Activated CD8-positive, alpha-beta memory T cell treated with anti-CD3 and anti-CD28 coated beads, Interleukin-2, amount 10 ng/mL, durations not matched to agents 7 days and 5 days (primary cell): ENCODE measurements at places on chromosomes 1 and 21.

DNA sequence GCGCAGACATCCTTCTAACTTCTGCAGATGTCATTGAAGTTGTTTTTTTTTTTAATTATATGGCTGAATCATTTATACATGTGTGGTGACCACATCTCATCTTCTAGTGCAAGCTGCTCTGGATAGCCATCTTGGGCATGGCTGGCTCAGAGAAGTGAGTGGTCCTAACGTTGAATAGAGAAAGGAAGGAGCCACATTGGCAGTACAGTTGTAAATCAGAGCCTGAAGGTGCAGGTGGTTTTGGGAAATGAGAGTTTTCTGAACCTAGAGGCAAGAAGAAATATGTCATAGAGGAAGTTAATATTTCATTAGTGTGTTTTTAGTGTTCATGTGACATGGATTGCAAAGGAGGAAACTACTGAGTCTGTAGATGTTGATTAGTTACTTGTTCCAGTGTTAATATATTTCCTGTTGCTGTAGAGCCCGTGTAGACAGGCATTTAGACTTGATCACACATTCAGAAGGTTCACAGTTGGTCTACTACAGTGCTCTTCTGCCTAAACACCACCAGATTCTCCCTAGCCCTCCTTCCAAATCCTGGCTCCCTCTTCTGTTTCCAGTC lies 163.7 kb downstream of the ROR1 start:
- DNase-seq, result no peak

- no peak for DNase-seq
These were observed 13.4 kb downstream of the MIXL1 start for GRCh38 chr1:226236826-226237225.

DNA sequence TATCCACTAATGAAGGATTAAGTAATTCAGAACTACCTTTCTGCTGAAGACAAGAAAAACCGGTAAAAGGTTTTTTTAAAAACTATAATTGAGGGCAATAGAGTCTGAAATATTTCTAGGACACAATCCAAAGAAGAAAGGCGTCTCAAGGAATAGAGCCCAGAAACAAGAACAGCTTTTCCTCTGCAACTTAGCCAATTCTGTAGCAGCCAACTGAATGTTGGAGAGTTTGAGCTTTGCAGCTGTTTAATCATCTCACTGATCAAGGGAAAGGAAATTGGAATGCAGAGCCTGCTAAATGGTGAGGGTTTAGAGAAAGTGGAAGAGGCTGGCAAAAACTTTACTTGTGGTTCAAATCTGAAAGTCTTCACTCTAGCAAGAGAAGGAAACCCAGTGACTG lies 818.9 kb downstream of the KCNT2 start:
- no peak for DNase-seq

GRCh38 chr1:30751830-30752650 lies 5.5 kb downstream of the LAPTM5 start:
- DNase-seq, result no peak

- DNase-seq, result no peak
These were observed 651.3 kb downstream of the PTPRC start for GRCh38 chr1:199290186-199290585.

DNA sequence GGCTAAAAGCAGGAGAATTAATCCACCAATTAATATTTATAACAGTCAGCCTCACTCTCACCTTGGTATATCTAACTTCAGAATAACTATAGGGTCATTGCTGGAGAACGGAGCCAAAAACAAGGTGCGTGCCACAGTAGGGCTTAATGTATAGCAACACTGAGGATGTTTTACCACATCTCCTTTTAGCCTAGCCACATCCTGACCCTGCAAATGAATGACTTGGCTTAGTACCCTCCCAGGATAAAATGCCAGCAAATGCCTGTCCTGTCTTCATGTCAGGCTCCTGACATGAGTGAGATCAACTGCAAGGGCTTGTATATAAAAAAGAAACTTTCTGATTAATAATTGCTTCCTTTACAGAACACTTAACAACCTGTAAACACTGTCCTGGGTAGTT lies 2.7 kb upstream of the CDC42BPA start:
- peak; percentile 57 for DNase-seq

- DNase-seq, result no peak
These were observed 78.3 kb upstream of the NFASC start for GRCh38 chr1:204792354-204792692.

GRCh38 chr1:247434005-247434404 lies 18.0 kb downstream of the NLRP3 start:
- DNase-seq, result no peak

GRCh38 chr1:232629250-232630046 lies 485 bp downstream of the SIPA1L2 start:
- DNase-seq, result no peak

- no peak for DNase-seq
These were observed 57.3 kb upstream of the CCDC190 start for GRCh38 chr1:162918151-162918754.

DNA sequence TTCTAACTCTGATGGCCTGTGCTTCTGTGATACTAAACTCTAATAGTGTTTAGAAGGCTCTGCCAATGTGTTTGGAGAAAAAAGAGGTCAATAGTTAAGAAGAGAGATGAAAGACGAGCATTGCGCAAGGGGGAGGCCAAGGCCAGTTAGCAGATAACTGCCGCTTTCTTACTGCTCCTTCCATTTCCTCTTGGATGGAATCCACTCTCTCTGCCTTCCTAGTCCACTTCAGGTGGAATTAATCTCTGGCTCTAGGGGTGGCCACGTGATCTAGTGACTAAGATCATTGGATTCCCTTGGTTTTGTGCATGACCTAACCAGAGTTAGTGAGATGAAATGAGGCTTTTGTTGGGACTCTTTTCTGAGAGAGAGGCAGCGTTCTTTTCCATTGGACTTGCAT lies 148.3 kb downstream of the ACTL8 start:
- no peak for DNase-seq

DNA sequence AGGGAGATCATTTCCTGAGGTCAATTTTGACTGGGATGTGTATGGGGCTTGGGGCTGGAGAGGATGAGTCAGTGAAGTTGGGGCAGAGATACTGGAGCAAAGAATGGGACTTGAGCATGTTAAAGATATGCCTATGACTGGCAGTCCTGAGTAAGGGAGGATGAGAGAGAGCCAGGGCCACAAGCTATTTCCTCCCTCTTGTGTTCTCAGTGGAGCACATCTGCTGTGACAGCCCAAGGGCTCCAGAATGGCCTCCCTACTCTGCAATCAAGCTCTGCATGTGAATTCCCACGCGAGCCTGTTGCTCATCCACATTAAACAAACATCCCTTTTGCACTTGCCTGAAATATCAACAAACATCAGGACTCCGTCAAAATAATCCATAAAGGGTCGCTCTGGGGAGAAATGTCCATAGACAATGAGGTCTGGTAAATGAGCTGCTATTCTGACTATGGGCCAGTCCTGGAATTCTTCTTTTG lies 9.2 kb downstream of the ADCY10 start:
- no peak for DNase-seq

GRCh38 chr21:41012425-41012824 lies 155.5 kb upstream of the BACE2 start:
- no peak for DNase-seq

DNA sequence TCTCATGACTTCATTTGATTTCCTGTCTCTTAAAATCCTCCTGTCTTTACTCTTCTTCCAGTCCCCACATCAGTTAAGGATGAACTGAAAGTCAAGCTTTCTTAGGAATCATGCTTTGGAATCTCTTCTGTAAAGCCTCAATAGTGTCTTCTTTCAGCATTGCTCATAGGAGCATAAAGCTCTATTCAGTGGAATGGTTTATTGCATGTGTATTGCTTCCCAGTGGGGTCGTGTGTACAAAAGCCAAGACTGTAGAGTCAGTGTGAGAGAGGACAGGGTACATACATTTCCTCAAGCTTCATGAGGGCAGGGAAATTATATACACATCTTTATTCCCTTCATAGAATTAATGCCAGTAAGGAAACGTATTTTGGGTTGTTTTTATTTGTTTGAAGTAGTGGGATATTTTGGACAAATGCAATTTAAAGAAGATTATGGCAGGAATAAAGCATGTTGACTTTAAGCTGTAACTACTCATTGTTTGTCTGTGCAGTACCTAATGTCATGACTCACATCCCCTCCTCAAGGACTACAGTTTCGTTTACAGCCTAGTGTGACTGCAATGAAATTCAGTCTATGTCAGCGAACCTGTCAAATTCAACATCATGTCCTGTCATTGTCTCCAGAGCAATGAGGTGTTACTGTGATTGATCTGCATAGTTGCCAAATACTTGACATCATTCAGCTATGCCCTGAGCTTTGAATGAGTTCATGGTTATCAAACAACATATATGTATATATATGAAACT lies 2164.2 kb downstream of the NCAM2 start:
- no peak for DNase-seq

- no peak for DNase-seq
These were observed 260.3 kb upstream of the SGIP1 start for GRCh38 chr1:66273656-66274055.

DNA sequence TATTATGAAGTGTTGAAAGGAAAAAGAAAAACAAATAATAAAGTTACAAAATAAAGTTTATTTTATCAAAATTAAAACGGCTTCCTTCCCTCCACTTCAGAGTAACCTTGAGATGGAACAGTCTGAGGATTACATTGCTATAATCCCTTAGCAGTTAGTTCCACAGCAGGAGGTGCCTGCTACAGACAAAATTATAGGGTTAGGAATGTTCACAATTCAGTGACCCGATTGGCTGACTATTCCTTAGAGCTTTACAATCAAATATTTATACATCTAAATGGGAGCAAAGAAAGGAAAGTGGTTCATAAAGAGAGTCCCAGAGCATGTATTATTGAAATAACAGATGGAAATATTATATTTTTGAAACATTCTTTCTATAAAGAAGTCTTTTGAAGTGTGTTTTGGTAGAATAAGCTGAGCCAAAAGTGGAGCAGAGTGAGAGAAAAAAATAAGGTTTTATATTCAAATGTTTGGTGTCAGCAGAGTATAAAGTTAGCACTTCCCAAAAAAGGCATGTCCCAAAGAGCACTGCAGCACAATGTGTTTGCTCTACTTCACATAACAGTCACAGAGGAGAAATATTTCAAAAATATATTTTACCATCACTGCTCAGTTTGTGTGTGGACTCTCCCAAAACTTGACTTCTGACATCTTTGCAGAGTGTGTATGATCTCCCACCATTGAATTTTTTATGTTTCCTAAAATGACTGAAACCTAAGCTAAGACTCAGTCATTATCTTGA lies 71.4 kb upstream of the GORAB start:
- DNase-seq, result no peak

- DNase-seq, result no peak
These were observed 514 bp downstream of the FAM43B start for GRCh38 chr1:20552728-20553445.

DNA sequence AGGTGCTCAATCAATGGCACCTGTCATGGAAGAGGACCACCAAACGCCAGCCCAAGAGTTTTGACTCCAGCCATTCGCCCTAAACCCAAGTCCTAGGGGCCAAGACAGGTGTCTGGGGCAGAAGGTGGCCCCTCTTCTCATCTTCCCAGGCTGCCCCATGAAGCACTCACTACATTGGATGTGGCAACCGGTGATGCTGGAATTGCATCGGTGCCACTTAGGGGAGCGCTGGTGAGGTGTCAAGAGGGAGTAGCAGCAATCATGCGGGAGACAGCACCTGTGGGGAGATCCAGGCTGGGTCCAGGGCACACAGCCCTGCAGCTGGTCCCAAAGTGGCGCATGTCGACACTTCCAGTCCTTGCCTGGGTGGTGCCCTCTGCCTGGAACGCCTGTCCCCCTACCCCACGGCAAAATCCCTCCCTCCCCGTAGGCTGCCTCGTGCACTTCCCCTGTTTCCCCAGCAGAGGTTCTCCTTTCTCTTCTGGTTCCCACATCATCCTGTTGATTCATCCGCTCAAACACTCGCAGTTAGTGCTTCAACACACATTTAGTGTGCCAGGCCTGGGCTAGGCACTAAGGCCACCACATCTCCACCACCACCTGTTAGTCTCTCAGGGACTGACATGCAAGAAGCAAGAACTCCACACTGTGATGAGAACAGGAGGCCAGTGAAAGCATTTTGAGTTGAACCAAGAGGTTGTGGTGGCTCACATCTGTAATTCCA lies 18.5 kb downstream of the PLA2G2D start:
- DNase-seq, result peak; percentile 43

DNA sequence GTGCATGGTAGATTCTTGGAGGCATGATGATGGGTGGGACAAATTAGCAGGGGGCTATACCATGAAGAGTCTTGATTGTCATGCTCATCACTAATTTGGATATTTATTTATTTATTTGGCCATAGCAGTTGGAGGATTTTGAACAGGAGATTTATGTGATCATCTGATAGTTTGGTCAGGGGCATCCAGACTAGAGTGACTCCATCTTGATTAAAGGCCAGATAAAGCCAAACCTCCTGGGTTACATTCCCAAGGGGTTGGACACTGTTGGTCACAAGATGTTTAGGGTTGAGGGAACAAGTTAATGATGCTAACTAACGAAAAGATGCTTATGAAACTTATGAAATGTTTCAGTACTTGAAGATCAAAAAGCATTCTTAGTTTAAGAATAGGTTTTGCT lies 139.8 kb downstream of the MAST2 start:
- DNase-seq, result no peak

DNA sequence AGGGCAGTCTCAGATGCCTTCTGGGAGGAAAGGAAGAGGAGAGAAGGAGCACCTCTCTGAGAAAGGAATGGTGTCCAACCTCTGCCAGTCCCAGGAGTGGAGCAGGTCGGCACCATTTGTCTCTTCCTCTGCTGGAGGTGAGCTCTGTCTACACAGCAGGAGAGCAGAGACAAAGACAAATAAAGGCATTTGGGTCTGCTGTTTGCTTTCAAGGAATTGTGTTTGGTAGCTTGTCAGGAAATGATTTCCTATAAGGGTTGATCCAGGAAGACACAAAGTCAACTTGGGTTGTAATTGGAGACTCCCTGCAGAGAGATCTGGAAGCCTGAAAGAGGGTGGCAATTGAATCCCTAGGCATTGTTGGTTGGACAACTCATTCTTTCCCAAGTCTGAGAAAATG lies 34.5 kb upstream of the PLXNA2 start:
- no peak for DNase-seq

DNA sequence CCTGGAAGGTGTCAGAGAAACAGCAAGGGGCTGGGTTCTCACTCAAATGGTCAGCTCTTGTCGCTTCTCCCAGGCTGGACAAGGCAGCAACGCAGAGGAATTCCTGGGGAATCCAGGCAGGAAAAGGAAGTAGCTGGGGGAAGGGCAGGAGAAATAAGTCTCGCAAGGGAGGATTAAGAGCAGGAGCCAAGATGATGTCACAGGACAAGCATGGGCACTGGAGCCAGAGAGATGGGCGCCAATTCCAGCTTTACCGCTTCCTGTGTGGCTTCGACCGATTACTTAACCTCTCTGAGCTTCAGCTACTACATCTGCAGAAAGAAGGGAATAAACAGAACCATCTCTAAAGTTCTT lies 70.5 kb downstream of the SSBP3 start:
- no peak for DNase-seq

- no peak for DNase-seq
These were observed 203.2 kb upstream of the SGIP1 start for GRCh38 chr1:66330722-66331141.
